Hypothalamus (tissue), 51 donors: ENCODE measurements at places on chromosomes 4 and X.

- no peak for DNase-seq
These were observed 246.4 kb downstream of the ZNF674 start for GRCh38 chrX:46298821-46299220.

DNA sequence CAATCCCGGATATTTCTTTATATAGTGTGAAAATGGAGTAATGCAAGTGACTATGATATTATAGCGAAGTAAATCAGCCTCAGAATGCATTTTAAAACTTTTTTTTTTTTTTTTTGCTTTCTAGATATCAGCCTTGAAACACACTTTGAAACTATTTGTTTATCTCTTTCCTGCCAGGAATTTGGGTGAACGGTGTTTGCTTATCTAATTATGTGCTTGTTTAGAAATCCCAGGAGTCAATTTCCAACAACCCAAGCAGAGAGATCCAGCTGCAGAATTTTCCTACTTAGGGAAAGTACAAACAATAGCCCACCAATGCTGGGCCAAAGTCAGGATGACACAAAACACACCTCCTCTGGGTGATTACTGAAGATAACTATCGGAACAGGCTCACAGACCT lies 958.8 kb downstream of the PCDH18 start:
- no peak for DNase-seq

- DNase-seq, result no peak
These were observed 296.2 kb downstream of the PAPSS1 start for GRCh38 chr4:107423677-107424405.

DNA sequence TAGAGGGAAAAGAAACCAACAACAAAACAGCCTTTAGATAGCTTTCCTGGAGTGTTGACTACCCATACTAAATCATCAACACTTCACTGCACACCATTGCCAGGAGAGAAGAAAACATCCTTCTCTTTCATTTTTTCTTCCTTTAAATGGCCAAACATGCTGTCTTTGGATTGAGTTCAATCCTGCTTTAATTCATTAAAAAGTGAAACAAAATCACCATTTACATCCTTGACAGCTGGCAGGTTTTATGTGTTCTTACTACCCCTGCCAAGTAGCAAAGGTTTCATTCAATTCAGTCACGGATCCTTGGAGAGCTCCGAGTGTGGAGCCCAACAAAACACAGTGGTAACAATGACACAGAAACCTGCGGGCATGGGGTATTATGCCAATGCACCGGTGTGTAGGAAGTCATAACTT lies 568.3 kb downstream of the ANKRD50 start:
- DNase-seq, result no peak

DNA sequence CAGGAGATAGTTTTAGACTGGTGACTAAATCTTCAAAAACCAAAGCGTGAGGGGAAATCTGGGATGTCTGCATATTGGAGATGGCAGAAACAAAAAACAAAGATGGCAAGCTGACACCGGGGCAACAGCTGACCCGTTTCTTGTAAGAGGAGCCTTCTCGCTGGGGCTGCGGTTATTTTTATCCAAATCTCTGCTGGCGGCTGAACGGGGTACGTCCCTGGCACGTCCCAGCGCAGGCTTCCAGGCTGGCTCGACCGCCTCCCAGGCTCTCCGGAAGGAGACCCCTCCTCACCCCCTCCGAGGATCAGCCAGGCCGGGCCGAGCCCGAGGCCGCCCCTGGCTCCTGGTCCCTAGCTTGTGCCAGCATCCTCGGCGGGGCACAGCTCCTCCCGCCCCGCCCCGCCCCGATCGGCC lies 403 bp downstream of the SGCB start:
- DNase-seq, result peak; percentile 58

DNA sequence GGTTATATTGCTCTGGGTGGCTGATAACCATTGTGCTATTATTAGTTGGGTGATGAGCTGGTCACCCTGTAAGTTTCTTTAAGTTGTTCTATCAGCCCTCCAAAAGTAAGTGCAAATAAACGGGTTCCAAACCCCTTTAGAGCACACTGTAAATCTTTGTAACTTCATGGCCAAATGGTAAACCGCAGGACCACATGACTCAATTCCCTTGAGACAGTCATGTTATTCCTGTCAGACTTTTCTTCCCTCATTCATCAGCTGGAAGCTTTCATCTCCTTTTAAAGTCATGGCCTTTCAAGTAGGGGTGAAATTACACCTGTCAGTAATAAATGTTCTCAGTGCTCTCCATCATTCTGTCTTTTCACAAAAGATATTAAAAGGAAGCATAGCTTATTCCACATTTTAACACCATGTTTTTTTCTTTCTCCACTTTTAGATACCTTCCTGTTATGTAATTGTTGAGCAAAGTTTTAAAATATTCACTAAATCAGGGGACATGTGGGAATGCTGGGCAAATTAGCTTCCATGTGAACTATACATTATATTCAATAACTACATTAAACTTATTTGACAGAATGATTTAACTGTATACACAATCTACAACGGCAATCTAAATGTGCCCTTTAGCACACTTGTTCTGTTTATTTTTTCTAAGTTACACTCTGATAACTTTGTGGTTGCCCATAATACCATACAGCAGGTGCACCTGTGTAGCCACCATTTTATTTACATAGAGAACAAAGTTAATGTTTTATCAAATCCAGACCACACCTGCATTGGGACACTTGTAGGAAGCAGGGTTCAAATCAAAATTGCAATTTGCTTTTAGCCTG lies 275.5 kb downstream of the CFAP299 start:
- DNase-seq, result no peak

GRCh38 chr4:186037692-186038658 lies 31.0 kb upstream of the TLR3 start:
- DNase-seq, result peak; percentile 52

DNA sequence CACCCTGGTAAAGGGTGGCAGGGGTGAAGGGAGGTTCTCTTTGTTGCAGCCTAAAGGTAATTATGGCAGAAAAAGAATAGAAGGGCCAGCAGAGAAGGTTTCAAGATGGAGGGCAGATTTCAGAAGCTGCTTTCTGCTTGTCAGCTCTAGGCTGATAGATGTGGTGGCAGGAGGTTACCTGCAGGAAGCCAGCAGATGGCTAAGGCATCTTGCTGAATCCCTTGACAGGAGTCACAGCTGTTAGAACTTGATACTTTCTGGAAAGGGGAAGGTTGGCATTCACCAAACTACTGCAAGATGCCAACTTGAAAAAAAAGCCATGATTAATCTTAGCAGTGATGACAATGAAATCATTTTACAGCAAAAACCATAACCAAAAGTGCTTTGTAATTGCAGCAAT lies 69.5 kb upstream of the CBLL2 start:
- DNase-seq, result no peak

- no peak for DNase-seq
These were observed 206.4 kb upstream of the PACRGL start for GRCh38 chr4:20493761-20494353.

- no peak for DNase-seq
These were observed 58.8 kb upstream of the MXD4 start for GRCh38 chr4:2320746-2321145.

DNA sequence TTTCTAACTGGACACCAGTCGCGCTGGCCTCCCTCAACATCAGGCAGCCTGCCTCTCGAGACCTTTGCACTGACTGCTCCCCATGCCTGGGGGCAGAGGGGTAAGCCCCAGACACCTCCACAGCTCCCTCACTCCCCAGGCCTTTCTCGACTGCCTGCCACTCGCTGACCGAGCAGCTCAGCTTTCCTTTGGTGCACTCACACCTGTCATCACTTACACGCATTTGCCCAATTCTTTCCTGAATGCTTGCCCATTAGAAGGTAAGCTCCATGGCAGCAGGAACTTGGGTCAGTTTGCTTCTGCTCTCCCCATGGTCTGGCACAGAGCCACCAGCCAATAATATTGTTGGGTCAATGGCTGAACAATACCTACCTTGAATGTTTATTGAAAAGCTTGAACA lies 32.2 kb upstream of the PROM1 start:
- DNase-seq, result no peak

GRCh38 chr4:83307920-83308319 lies 23.3 kb upstream of the COQ2 start:
- DNase-seq, result no peak
